CD4-positive, alpha-beta T cell treated with Interferon gamma for 1 hour (primary cell): ENCODE measurements at places on chromosomes 2 and 18.
A peak's percentile ranks its signal among the peaks of the same experiment; 100 is the strongest.

- DNase-seq, result no peak
Observed at GRCh38 chr2:165539985-165540384, 70.5 kb downstream of the CSRNP3 start.

- no peak for DNase-seq
Observed at GRCh38 chr2:1091895-1092585, 141.4 kb downstream of the SNTG2 start.

DNA sequence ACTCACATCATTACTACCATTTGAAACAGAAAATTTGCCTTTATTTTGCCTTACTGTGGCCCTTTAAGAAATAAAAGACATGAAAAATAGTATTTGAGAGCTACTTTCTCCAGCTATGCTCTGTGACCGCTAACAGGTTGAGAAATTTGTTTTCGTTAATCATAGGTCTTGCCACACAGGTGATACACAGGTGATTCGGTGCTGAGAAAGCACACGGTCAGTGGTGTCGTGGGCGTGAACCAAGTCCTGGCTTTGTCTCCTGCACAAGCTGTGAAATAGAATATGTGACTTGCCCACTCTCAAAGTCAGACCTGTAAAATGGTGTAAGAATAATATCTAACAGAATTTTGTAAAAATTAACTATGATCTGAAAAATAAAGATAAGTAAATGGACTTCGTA is 155.3 kb upstream of the SLC39A10 start:
- no peak for DNase-seq

- no peak for DNase-seq
Observed at GRCh38 chr2:153641046-153641445, 162.5 kb upstream of the RPRM start.

DNA sequence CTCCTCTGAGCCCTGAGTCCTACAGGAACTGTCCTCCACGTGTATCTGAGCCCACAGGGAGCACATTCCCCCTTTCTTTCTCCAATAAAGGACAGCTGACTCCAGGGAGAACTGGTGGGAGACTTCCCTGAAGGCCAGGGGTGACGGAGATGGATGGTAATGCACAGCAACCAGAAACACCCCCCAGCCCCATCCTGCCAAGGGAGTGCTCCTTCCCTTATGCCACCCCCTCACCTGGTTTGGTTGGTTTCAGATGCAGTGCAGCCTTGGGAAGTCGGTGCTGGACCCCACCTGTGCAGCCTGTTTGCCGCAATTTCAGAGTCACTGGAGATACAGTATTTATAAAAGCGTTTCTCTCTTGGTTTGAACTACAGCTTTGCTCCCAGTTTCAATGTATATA is 24.0 kb downstream of the GPR55 start:
- no peak for DNase-seq

GRCh38 chr2:129274038-129274415 is 705.4 kb upstream of the RAB6C start:
- DNase-seq, result no peak

- peak; percentile 4 for DNase-seq
Observed at GRCh38 chr2:172864182-172864581, 128.5 kb downstream of the RAPGEF4 start.

GRCh38 chr2:119293900-119294299 is 70.3 kb downstream of the STEAP3 start:
- no peak for DNase-seq

DNA sequence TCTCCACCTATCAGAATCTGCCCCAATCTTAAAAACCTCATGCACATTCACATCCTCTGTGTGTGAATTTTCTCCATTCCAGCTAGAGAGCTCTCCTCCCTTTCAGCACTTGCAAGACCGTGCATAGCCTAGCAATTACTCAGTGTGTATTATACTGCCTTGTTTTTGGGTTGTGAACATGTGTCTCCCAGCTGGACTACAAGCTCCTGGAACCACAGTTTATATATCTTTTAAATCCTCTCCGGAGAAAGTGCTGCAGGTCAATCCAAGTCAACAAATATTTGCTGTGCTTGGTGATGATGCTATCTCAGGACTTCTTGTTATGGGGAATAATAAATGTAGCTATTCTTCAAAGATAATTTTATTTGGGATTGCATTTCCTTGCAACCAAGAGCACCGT is 58.2 kb upstream of the MEX3C start:
- DNase-seq, result no peak

DNA sequence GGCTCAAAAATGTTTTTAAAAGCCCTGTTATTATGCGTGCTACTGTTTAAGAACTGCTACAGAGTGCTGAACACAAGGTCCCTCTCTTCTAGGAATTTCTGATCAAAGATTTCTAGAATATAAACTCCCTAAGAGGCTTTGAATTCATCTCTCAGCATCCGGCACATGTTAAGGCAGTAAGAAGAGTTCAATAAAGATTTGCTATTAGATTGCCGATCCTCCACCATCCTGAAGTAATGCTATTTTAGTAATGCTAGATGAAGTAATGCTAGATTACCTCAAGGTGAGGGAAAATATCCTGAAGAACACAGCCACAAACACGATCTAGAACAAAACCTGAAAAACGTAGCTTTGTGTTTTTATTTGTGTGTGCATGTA is 949 bp upstream of the MYL12B start:
- no peak for DNase-seq

DNA sequence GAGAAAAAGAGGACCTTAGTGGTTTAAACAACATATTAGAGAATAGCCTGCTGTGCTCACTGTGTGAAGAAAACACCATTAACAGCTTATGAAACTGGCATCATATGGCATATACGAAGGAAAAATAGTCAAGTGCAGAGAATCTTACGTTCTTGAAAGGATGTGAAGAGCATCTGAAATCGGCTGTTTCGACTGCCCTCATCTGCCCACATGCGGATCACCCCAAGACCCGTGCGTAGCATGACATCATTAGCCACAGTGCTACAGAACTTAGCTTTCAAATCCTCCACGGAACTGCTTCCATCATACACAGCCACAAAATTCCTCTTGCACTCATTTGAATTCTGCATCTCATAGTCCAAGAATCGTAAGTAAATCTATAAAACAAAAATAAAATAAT is 84.3 kb downstream of the NETO1 start:
- DNase-seq, result no peak

DNA sequence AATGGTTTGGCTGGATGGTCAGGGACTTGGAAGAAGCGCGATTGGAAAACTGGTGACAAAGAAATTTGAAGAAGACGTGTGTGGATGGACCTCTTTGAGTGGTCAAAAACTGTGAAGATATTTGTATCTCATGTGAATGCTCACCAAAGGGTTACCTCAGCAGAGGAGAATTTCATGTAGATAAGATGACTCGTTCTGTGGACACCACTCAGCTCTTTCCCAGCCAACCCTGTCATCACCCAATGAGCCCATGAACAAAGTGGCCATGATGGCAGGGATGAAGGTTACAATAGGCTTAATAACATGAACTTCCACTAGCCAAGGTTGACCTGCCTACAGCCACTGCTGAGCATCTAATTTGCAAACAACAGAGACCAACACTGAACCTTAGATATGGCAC is 248.3 kb downstream of the KCNE4 start:
- no peak for DNase-seq

GRCh38 chr2:14306268-14306861 is 326.2 kb upstream of the LRATD1 start:
- no peak for DNase-seq

DNA sequence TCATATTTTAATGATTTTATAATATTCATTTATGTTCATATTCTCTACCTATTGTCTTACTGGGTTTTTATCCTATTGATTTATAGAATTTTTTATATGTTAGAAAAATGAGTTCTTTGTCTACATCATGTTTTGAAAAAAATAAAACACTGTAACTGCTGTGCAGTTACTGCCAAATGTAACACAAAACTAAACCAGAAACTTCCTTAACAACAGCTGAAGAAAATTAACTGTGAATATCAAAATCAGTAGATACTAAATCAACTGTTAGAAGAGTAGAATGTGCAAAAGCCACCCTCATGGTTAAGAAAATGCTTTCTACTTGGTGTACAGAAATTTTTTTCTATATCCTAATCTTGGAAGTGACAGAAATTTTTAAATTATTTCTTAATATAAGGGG is 69.5 kb downstream of the PTRHD1 start:
- DNase-seq, result no peak

- DNase-seq, result no peak
Observed at GRCh38 chr2:38158378-38159118, 82.6 kb upstream of the CYP1B1 start.

DNA sequence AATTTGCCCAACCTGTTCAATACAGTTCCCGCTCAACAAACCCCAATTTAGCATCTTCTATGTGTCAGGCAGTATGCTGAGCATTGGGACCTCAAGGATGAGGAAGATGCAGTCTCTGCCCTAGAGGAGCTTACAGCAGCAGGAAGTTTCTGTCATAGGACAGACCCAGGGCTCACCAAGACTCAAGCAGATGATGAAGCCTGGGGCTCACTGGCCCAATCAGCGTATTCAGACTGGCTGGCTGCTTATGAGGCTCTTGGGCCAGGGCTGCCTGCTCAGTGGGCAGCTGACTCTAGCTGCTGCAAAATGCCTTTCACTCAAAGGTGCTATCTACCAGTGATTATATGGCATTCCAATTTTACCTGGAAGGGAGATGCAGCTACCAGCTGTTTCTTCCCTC is 2.1 kb downstream of the FAM178B start:
- DNase-seq, result no peak

DNA sequence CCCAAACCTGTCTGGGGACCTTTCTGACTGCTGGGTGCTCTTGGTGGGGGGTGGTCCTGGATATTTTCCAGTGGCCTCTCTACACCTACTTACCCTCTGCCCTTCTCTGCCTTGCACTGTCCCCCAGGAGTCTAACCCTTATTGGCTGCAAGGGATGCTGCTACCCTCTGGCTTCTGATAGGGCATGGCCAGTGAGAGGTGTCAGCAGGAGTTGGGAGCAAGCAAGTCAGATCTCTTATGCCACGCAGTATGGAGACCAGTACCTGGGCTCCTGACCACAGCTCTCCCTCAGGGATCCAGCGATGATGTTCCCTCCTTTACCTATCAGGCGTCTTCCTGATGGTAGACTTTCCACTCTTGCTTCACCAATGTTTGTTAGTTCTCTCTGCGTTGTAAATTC is 373.7 kb downstream of the SOCS6 start:
- no peak for DNase-seq

DNA sequence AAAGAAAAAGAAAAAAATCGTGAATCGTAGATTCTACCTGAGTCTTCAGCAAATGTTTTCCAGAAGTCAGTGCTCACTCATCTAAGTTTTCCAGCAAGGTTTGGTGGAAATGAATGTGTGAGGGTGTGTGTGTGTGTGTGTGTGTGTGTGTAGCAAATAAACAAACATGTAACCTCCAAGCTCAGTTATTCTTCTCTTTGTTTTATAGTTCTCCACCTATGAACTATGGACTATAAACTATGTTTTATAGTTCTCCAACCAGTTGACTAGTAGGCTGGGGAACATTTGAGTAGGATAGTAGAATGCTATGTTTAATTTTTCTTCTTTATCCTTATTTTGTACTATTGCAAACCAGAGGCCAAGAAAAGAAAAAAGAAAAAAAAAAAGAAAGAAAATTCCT is 44.6 kb upstream of the SERPINE2 start:
- DNase-seq, result no peak

DNA sequence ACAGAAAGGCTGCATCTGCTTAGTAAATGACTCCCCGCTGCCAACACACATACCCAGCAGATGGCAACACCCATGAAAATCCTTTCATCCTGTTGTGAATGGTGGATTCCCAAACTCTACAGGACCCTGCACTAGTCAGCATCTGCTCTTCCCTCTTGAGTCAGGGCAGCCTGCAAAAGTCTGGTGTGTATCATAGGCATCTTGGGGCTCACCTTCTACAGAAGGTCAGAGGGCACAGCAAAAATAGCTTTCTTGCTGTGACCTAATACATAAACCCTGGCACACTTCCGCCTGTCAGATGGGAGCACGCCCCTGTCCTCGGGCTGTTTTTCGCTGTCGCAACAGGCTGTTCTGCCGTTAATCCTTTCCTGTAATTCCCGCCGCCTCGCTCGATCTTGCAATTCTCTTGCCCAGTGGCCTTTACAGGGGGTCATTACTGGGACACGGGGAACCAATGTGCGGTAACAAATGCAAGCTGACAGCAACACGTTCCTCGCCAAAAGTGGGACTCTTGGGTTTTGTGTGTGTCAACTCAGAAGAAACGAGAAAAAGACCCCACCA is 19.9 kb upstream of the SCYGR1 start:
- DNase-seq, result peak; percentile 65

DNA sequence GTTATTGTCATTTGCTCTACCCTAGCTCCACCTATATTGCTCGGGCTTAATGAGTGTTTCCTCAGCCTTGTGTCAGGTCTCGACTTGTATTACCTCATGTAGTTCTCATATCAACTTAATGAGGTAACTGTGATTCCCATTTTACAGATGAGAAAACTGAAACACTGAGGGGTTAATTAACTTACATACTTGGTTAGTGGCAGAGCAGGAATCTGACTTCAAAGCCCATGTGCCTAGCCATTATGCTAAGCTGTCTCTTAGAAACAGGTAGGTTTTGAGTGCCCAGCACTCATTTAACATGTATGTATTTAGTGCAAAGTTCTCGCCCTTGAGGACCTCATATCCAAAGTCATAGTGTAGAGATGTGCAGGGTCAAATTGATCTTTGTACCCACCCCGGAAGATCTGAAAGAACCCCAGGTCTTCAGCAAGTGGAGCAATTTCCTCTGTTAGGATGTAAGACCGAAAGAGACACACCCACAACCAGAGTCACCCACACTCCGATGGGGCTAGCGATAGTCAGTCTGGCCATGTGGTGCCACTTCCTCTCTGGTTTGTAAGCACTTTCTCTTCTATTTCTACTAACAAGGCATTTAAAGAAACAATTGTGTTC is 121.0 kb upstream of the SLC39A10 start:
- DNase-seq, result peak; percentile 76

- no peak for DNase-seq
Observed at GRCh38 chr18:33404244-33404873, 36.2 kb downstream of the CCDC178 start.

DNA sequence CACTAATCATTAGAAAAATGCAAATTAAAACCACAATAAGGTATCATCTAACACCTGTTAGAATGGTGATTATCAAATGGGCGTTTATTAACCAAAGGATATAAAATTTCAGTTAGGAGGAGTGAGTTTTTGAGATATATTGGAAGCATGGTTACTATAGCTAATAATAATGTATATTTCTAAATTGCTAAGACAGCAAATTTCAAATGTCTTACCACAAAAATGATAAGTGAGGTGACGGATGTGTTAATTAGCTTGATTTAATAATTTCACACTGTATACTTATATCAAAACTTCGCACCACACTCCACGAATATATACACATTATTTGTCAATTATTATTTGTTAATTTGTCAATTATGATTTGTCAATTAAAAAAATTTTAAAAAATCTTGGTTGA is 227.2 kb upstream of the DDX18 start:
- DNase-seq, result no peak
